ENCODE measurements at places on chromosomes 16 and 17. TPM values are rescaled to one million over a fixed set of nuclear protein-coding genes. Genes with fewer than 3 reads are reported as not detected.

SNAI3 gene
- not detected for total RNA-seq

PTGES3L gene
- 0.83 TPM for total RNA-seq

SRCAP gene
- total RNA-seq: 52.3 TPM

CCL2 gene
- total RNA-seq: 1.0 TPM

EPX gene
- not detected for total RNA-seq

ADAP2 gene
- total RNA-seq: 2.2 TPM

PLLP gene
- 6.1 TPM for total RNA-seq
